NCI-H1694 treated with DMSO at 0.1 percent for 48 hours (cell line): ENCODE measurements at places on chromosomes 1 and 21.
A peak's percentile ranks its signal among the peaks of the same experiment; 100 is the strongest.

- no peak for DNase-seq
Observed at GRCh38 chr1:160371756-160372155, 4.9 kb downstream of the NHLH1 start.

- DNase-seq, result no peak
Observed at GRCh38 chr1:32454726-32455125, 10.1 kb upstream of the ZBTB8B start.

DNA sequence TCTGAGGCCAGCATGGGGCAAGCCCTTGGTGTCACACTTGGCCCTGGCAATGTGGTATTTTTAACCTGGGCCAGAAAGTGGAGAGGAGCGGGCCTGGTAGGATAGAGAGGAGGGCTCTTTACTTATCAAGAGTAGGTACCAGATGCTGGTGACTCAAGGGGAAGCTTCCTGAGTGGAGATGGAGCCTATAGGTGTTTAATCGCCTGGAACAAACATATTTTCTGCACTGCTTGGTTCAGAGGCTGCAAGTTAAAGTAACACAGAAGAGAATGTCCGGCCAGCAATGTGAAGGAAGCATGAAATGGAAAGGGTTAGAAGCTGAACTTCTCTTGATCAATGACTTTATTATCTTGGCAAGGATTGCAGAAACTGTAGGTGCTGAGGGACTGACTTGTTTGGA lies 74.3 kb downstream of the DDR2 start:
- DNase-seq, result no peak

GRCh38 chr1:57249511-57249910 lies 174.3 kb downstream of the DAB1 start:
- DNase-seq, result no peak

GRCh38 chr1:184507165-184507564 lies 120.3 kb downstream of the C1orf21 start:
- DNase-seq, result no peak

DNA sequence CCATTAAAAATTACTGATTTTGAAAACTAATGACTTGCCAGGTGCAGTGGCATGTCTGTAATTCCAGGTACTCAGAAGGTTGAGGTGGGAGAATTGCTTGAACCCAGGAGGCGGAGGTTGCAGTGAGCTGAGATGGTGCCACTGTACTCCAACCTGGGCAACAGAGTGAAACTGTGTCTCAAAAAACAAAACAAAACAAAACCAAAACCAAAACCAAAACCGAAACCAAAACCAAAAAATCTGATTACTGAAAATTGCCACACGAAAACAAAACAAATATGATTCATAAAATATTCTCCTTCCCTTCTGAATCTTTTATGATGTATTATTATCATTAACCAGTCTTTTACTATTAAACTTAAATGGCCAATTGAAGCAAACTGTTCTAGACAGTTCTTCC lies 74.1 kb downstream of the SERINC2 start:
- DNase-seq, result no peak

DNA sequence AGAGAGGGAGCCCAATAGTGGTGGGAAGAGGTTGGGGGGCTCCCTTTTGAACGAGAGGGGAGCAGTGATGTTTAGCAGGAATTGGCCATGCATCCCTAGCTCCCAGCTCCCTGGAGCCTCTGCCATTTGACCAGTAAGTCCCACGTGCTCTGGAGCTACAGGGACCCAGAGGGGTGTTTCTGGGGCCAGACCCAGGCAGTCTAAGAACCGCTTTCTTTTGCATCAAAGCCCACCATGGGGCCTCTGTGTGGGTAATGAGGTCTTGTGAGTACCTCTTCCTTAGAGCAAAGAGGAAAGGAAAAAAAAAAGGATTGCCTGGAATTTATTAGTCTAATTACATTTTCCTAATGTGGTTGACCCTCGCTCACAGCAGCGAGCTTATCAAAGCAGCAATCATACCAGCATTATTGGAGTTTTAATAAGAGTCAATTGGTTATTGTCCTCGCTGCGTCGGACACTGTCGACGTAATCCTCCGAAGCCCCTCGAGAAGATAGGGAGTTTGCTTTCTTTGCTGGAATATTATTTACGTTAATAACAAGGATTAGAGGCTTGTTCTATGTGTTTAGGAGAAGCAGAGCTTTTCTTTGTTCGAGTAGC lies 17.6 kb downstream of the ACTL8 start:
- no peak for DNase-seq

DNA sequence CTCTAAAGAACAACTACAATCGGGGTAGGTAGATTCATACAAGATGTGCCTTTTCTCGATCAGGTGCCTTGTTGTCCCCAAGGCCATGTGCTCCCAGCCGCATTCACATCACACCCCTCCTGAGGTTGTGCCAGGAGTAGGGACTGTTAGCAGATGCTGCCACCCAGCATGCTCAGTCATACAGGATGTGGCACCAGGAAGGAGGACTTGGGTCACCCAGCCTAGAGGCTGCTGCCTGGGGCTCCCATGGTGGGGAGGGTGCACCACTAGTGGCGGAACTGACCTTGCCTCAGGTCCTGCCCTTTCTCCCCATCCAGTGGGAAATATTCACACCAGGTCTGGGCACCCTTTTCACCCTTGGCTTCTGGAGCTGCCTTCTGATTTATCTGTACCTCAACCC lies 8.3 kb downstream of the TEX35 start:
- no peak for DNase-seq

GRCh38 chr1:223007935-223008334 lies 135.1 kb downstream of the TLR5 start:
- DNase-seq, result no peak

GRCh38 chr21:36113647-36114428 lies 21.0 kb upstream of the CBR3 start:
- DNase-seq, result no peak

GRCh38 chr1:222301652-222302051 lies 246.3 kb downstream of the HHIPL2 start:
- DNase-seq, result no peak

DNA sequence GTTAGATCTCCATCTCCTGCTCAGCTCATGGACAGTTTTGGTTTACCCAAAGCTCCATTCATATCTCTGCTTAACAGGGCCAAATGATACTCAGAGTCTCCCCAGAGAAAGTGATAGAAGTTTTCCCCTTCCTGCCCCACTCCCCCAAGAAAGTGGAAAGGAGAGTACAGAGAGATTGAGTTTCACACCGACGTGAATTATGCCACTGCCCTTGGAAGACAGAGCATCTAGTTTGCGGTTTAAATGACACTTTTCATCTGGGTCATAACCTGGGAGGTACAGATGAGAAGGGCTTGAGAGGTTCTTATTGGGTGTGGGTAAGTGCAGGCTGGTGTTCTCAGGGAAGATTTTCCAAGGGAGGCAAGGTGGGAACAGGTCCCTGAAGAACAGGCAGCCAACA lies 6.9 kb upstream of the ZNF362 start:
- DNase-seq, result no peak

DNA sequence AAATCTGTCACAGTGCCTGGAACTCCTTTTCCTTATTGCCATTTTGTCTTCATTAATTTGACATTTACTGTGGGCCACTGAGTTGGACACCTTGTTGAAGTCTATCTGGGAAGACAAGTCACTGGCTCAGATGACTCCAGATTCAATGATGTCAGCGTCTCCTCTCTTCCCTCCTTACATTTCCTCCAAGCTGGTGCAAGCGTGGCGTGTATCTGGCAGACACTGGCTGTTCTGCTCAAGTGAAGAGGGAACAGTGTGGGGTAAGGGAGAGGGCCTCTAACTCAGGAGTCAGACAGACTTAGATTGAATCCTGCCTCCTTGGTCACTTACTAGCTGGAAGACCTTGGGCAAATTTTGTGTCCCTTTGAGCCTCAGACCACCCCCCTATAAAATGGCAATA lies 8.7 kb upstream of the ZNF691 start:
- DNase-seq, result no peak

DNA sequence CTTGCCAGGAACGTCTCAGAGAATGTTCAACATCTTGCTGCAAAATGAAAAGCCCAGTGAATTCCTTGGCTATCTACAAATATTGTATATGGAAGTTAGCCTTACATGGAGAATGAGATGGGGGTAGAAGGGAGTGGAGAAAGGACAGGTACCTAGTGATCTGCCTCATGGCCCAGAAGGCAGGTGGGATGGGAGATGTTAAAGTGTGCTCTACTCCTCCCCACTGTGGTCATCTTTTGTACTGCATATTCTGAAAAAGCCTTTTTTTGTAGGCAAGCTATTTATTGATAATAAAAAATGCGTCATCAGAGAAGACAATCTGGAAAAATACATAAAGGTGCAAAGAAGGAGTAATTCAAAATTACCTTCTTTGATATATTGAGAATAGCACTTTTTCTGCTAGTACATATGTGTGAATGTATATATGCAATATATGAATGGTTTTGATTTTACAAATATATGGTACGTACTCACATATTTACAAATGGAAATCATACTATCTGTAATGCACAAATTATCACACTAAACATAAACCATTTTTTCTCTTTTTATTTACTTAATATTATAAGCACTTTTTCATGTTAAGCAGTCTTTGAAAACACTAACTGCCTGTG lies 19.1 kb upstream of the SLC5A9 start:
- DNase-seq, result peak; percentile 33

- no peak for DNase-seq
Observed at GRCh38 chr21:45384656-45385548, 20.1 kb upstream of the COL18A1 start.

DNA sequence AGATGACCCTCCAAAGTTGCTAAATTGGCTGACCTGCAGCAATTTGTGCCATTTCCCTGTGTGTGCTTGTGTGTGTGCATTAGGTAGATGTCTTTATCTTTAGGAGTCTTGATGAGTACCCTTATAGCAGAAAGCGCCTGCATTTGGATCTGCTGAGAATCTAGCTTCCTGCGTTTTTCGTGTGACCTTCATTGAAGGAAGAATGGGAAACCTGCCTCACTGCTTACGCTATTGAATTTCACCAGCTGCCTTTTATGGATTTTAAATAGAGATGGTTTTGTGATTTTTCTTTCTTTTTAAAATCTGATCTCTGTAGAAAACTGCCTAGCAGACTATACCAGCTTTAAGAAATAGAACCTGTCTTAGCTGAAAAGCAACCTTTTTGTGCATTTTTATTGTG lies 124.5 kb downstream of the CACHD1 start:
- DNase-seq, result no peak

GRCh38 chr1:6918186-6918924 lies 133.1 kb downstream of the CAMTA1 start:
- no peak for DNase-seq

GRCh38 chr21:15644489-15644888 lies 85.3 kb upstream of the USP25 start:
- DNase-seq, result no peak

DNA sequence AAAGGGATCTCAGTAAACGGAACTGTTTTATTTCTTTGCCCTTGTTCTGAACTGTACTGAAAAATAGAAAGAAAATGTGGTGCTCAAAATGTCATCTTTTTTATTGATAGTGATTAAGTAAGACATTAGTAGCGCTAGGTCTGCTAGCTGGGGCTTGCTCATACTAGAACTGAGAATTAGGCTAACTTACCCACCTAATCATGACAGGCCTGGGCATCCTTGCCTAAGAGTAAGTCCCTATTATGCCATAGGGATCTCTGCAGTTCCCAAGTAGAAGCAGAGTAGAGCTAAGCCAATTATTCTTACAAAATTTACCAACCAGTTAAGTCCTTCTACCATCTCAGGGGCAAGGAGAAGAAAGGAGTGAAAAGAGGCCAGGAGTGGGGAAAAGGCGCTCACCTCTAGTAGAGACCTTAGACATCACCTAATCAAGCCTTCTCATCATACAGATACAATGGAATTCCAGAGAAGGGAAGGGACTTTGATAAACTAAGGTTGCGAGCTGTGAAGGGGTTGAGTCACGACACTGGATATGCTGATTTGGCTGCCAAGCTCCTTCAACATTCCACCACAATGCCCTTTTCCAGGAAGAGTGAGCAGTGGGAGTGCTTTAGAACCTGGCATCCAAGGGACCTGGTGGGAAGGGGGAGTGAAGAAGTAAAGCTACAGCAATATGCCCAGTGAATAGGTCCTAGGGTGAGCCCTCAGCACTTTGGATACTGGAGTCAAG lies 27.7 kb upstream of the RPTN start:
- DNase-seq, result no peak

DNA sequence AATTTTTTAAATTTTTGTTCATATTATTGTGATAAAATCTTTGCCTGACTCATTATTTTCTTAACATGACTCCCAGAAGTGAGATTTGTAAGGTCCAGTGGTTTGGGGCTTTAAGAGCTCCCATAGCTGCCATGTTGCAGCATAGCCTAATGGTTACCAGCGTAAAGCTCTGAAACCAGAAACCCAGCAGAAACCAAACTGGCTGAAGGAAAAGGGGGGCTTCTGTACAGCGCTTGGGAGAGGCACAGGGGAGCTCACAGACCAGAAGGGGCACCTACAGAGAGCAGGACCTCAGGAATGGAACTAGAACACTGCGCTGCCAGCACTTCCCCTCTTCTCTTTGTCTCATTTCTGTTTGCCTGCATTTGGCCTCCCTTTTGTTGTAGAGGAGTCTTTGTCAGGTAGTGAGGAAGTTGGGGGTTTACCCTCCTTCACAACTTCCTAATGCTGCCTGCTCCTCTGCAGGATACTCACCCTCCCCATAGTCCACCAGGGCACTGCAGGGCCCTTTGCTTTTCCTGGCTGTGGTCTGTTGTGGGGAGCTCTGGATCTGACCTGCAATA lies 2.6 kb upstream of the PYCR2 start:
- no peak for DNase-seq

DNA sequence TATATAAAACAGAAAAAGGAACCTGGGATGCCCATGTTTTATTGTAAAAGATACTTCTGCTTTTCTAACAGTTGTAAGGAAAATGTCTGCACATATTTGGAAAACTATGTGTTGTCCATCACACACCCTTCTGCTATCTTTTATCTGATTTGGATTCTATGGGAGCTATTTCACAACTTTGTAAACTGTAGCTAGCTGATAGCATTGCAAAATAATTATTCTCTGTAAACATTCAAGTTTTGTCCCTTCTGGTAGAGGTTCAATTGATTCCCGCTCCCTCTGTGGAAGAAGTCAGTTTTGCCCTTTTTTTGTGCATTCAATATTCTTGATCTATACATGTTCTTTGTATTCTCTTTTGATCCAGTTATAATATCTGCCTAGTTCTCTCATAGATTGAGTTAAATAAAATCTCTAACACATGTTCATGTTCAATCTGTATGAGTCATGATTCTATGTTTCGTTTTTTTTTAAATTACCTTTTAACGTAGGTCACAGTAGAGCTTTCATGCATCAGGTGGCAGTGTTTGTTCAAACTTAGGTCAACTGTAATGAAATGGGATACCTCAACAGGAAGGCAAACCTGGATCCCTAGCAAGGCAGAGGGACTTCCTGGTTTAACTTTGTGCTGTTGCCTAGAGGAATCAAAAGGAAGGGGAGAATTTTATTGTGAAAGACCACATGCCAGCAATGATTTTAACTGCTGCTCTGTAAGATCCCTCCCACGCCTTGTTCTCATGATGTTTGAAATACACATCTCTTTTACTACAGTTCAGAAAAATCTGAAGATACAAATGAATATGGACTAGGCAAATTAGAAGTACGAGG lies 26.0 kb upstream of the BCL9 start:
- no peak for DNase-seq

GRCh38 chr1:182164273-182164672 lies 102.8 kb upstream of the ZNF648 start:
- no peak for DNase-seq

- DNase-seq, result no peak
Observed at GRCh38 chr1:43910343-43910742, 23.3 kb upstream of the ARTN start.
